Right atrium auricular region (tissue), 2 donors: ENCODE measurements at places on chromosomes 5 and 9. TPM values are rescaled to one million over a fixed set of nuclear protein-coding genes. Genes with fewer than 3 reads are reported as not detected.

Gene HRCT1
- total RNA-seq, result 12.5 TPM

Gene MVB12B
- 8.7 TPM for total RNA-seq

Gene C1QTNF3
- 1.2 TPM for total RNA-seq

Gene IL3
- total RNA-seq, result not detected

Gene KIF4B
- not detected for total RNA-seq

Gene PDCD1LG2
- 2.2 TPM for total RNA-seq

DNA sequence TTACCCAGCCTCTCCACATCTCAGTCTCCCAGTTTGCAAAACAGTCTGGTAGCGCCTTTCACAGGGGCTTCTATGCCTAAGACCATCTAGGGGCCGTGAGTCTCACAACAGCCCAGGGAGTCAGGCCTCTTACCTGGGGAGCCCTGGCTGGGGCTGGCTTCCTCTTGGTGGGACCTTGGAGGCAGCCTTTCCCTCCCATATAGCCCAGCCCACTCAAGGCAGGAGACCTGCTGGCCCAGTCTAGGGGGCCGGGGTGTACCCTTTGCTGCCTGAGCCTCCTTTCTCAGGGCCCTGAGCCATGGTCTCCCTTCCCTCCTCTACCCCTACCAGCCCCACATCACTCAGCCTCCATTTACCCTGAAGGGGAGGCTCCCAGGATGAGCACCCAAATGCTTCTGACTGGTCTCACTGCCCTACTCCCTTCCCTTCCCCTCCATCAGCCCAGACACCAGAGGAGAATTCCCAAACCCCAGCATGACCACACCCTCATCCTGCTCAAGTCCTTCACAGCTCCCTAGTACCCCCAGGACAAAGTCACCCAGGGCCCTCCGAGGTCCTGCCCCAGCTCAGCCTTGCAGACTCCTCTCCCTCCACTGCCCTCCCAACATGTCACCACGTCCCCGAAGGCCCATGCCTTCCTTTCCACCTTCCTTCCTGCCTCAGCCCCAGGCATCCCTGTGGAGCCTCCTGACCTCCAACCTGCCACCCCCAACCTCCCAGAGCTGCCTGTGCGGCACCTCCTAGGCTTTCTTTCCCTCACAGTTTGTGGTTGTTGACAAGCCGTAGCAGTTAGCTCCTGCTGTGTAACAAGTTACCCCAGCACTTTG, 55.3 kb downstream of the BARX1 start:
- no peak for DNase-seq
- H3K36me3 ChIP-seq, result no peaks in the 10 kb centered on the region
- H3K4me1 ChIP-seq, result no peaks in the 10 kb centered on the region
- no peak overlapping the region for H3K27ac ChIP-seq
- no peaks in the 10 kb centered on the region for H3K27me3 ChIP-seq

DNA sequence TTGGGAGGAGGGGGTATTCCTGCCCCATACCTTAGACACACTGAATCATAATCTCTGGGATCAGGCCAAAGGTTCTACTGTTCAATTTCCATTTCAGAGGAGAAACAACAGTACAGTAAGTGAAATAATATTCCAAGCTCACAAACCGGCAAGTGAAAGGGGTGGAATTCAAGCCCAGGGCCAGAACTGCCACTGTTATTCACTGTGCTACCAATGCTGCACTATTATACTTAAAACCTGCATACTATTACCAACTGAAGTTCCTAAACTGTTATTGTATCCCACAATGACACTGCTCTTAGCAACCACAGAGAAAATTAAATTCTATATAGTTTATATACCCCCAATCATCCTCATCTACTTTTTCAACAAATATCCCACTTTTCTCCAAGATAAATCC, 24.6 kb downstream of the SSBP2 start:
- no peak for DNase-seq
- H3K27me3 ChIP-seq, result no peaks in the 10 kb centered on the region
- no peak overlapping the region for H3K4me3 ChIP-seq
- H3K4me1 ChIP-seq, result peaks cover 27% of the 10 kb centered on the region
- H3K36me3 ChIP-seq, result no peaks in the 10 kb centered on the region
- H3K27ac ChIP-seq, result no peak overlapping the region

DNA sequence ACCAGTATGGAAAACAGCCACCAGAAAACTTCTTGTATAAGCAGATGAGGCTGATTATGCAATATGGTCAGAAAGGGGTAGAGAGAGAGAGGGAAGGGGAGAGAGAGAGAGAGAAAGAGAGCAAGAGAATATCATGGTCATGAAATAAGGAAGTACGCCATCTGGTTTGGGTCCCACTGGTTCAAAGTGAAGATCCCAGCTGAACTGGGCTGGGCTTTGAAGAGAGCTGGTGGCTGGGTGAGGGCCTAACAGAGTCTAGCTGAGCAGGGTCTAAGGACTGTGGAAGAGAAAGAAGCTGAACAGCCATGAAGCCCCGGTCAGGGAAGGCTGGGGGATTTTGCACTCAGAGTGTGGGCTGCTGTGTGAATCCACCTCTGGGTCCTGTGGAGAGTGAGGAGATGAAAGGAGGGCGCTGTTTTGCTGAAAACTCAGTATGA, 14.6 kb downstream of the TRIM14 start:
- no peaks in the 10 kb centered on the region for H3K27me3 ChIP-seq
- no peaks in the 10 kb centered on the region for H3K4me1 ChIP-seq
- no peak overlapping the region for H3K27ac ChIP-seq
- no peak for DNase-seq

DNA sequence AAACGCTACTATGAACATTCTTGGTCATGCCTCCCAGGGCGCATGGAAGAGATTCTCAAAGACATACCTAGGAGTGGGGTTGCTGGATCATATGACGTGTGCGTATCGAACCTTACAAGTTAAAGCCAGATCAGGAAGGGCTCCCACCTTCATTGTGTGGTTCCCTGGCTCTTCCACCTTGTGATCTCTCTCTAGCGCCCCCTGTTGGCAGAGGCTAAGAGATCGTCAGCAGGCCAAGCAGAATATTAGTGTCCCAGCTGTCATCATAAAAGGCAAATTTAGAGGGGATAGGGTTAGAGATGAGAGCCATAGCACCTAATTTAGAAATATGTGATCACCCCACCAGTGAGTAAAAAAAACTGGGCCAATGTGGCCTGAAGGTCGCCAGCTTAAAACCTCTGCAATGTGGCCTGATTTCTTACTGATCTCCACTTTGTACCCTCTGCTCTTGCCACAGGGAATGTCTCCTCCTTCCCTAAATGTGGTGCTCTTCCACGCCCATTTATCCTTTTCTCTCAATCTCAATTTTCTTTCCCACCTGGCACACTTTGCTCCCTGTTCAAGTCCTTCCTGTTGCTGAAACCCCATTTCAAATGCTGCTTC, 91.7 kb upstream of the SHB start:
- no peak overlapping the region for H3K27ac ChIP-seq
- H3K4me1 ChIP-seq, result no peaks in the 10 kb centered on the region
- H3K4me3 ChIP-seq, result no peak overlapping the region
- no peaks in the 10 kb centered on the region for H3K27me3 ChIP-seq
- DNase-seq, result peak; percentile 68

GRCh38 chr5:150343994-150344631, 13.4 kb upstream of the TCOF1 start:
- no peak overlapping the region for H3K4me3 ChIP-seq
- H3K27ac ChIP-seq, result no peak overlapping the region
- no peak for DNase-seq
- no peaks in the 10 kb centered on the region for H3K4me1 ChIP-seq

GRCh38 chr9:18473652-18474279, at the start of gene ADAMTSL1:
Gene ADAMTSL1, plus strand, starts transcription at chr9:18474153. Its CDS starts 80 bp downstream, at chr9:18474233.
- no peaks in the 10 kb centered on the region for H3K4me1 ChIP-seq
- peak within 1 kb of the TSS; percentile 38 for H3K4me3 ChIP-seq
- no peaks in the 10 kb centered on the region for H3K27me3 ChIP-seq
- H3K36me3 ChIP-seq, result no peaks in the 10 kb centered on the region
- no peak within 1 kb of the TSS for H3K27ac ChIP-seq
